ENCODE measurements at places on chromosomes 3 and 15.
A peak's percentile ranks its signal among the peaks of the same experiment; 100 is the strongest.

GRCh38 chr3:98699132-98699531 lies 64.0 kb upstream of the ST3GAL6 start:
- DNase-seq, result no peak

DNA sequence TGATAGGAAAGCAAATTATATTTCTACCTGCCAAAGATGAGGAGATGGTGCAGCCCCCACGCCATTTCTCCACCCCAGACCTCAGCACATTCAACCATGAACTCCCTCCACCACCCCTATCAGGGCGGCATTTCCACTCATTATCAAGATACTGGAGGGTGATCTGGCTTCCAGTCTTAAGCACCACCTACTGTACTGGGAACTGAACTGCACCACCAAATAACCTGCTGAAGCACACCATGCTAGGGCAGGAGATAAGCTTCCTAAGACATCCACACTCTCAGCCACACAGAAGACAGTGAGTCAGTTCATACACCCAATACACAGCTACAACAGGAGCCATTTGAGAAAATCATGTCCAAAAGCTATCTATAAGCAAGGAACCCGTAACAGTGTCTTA lies 98.8 kb downstream of the FGF7 start:
- DNase-seq, result no peak

DNA sequence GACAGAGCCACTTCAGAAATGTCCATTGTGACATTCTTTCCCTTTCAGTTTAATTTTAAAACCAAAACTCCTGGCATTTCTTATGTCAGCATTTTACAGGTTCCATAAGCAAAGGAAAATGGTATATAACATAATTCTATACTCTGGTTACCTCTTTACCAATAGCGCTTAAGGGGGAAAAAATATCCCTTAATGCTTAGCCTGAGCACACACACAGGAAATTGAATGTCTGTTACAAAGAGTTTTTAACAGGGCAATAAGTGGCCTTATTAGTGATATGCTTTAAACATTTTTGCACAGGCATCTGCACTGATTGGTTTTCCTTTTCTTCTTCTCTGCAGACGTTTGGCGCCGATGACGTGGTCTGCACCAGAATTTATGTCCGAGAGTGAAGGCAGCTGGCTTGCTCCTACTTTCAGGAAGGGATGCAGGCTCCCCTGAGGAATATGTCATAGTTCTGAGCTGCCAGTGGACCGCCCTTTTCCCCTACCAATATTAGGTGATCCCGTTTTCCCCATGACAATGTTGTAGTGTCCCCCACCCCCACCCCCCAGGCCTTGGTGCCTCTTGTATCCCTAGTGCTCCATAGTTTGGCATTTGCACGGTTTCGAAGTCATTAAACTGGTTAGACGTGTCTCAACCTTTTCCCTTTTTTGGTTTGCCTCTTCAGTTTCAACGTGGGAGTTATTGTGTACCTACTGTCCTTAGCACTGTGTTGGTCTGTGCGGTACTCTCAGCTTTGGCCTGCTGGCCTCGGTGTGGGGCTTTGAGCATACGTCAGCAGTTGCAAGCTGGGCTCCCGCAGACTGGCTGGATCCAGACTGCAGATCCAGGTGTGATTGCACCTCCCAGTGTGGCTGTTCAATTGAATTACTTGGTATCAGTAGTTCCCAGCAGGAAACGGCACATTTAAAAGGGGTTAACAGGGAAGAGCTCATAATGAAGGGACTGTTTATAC lies 7.7 kb downstream of the CRABP1 start:
- no peak for DNase-seq

- no peak for DNase-seq
These were observed 530.8 kb upstream of the BCHE start for GRCh38 chr3:166367947-166368533.

- DNase-seq, result no peak
These were observed 8.3 kb upstream of the UBE2E1 start for GRCh38 chr3:23797491-23797890.

GRCh38 chr3:119388577-119388976 lies 74.8 kb downstream of the TMEM39A start:
- DNase-seq, result no peak

- peak; percentile 3 for DNase-seq
These were observed 340 bp downstream of the TMEM44 start for GRCh38 chr3:194632809-194633348.

GRCh38 chr3:126015075-126015474 lies 46.1 kb downstream of the ROPN1B start:
- DNase-seq, result no peak

GRCh38 chr3:113339616-113340244 lies 101.6 kb downstream of the CFAP44 start:
- DNase-seq, result no peak

DNA sequence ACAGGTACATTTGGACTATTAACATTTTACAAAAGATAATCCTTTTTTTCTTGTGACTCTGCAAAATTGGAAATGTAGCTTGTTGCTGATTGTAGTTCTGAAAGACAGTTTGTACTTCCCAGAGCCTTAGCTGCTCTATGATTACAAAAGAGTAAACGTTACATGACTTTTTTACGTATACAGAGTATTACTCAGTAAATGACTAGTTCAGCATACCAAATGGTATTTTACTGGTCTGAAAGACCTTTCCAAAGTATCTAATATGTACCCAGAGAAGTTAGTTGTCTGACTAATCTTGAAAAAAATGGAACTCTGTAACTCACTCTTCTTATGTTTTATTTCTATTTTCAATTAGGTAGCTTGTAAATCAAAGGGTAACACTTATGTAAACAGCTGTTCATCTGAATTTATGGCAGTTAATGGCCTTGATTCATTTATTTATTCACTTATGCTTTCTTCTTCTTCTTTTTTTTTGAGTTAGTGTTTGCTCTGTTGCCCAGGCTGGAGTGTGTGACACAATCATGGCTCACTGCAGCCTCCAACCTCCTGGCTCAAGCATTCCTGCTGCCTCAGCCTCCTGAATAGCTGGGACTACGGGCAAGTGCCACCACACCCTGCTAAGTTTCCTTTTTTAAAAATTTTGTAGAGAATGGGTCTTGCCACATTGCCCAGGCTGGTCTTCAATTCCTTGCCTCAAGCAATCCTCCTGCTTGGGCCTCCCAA lies 151.7 kb downstream of the C3orf38 start:
- no peak for DNase-seq

DNA sequence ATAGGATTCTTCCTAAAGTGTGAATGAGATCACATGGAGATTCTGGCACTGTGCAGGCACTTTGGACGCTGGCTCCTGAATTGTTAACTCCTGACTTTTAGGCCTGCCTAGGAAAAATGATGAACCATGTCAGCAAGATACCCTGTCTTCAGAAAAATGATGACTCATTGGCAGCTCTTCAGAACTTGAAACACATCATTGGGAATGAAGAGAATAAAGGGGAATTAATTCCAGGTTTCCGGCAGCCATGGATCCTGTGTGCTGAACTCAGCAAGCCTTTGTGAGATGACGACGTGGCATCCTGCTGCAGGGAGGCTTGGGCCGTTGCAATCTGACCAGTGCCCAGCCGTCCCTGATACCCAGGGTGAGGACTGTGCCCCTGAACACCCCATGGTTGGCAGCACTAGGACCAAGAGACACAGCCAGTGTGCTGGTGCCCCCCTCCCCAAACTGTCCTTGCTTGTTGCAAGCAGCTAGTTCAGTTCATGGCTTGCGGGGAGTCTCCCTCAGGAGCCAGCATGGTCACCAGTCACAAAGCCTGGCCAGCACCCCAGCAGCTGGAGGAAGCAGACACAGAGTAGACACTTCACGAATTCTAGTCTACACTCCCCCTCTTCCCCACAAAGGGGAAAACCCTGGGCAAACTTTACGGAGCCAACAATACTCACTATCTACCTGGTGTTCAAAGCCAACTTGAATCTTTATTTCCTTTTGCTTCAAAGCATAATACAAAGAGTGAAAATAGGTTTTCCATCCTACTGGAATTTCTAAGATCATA lies 7.8 kb upstream of the LIPC start:
- DNase-seq, result no peak

GRCh38 chr15:88131937-88132336 lies 124.6 kb downstream of the NTRK3 start:
- no peak for DNase-seq

- no peak for DNase-seq
These were observed 78.5 kb downstream of the OCA2 start for GRCh38 chr15:28020644-28021043.

- no peak for DNase-seq
These were observed 2.6 kb downstream of the KIF7 start for GRCh38 chr15:89652666-89653065.

DNA sequence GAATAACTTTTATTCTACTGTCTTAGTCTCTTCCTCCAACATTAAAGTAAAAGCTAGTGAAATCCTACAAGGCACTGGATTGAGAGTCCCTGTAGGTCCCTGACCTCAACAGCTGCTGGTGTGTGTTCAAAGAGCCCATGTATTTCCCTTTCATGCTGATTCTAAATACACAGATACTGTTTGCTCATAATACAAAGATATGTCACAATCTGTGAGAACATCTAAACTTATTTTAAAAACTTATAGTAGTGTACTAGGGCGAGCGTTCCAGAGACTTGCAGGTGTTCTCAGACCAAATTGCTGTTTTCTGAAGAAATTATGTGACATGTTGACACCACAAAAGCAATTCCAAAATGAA lies 145.9 kb upstream of the LIPC start:
- DNase-seq, result no peak

DNA sequence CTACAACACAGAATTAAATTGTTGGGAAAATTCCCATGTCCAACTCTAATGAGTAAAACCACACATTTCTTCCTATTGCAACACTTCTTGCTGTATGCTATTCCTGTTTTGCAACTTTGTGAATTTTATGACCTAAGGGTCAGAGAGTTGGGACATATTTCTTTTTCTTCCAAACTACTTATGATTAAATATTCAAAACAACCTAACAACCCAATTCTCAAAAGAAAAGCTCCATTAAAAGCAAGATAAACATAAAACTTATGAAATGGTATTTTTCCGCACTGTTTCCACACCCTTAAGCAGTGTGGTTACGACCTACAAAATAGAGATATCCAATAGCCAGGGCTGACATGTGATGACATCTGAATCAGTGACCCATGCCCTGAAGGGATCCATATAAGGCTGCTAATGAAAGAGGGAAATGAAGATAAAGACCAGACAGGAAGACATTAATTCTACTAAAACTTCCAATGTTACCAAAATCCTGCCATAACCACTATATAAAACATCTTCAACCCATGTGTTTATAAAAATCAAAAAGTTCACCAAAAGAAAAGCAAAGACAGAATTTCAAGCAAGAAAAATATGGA lies 45.6 kb downstream of the DMXL2 start:
- no peak for DNase-seq

DNA sequence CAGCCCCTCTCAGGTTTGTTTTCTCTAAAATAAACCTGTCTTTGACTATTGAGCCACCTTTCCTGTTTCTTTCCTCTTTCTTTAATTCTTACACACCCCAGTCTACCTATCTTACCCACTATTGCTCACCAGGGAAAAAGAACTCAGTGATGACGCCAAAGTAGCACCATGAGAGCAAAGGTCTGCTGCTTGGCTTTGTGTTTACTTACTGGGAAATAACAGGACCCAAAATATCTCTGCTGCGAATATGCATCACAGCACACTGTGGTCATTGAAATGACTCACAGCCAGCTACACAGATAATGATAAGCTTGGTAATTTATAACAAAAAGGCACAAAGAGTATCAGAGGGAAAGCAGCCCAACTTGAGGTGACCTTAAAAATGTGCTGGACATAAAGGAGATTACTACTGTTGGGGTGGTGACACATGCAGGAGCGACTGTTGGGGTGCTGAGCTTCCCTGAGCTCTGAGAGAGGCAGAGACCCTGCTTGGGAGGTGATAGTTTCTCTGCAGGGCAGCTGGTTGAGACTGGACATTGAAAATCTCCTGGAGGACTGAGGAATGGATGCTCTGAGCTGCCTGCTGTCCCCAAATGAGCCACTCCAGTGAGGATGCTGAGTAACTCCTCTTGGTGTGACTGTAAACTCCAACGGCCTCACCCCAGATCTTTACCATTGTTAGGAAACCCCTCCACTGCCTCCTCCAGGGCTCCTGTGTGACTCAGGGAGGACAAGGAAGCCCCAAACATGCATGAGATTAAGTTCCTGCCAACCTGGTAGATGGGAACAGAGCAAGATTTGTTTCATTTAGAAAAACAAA lies 14.5 kb downstream of the EFCAB12 start:
- DNase-seq, result no peak

- no peak for DNase-seq
These were observed 157.5 kb upstream of the HES1 start for GRCh38 chr3:193978486-193978885.
